ENCODE measurements at places on chromosomes 12 and 14.
A peak's percentile ranks its signal among the peaks of the same experiment; 100 is the strongest.

GRCh38 chr14:54803396-54803795 is 99.2 kb downstream of the GCH1 start:
- no peak for DNase-seq

GRCh38 chr12:52771088-52771487 is 6.1 kb downstream of the KRT76 start:
- DNase-seq, result no peak

DNA sequence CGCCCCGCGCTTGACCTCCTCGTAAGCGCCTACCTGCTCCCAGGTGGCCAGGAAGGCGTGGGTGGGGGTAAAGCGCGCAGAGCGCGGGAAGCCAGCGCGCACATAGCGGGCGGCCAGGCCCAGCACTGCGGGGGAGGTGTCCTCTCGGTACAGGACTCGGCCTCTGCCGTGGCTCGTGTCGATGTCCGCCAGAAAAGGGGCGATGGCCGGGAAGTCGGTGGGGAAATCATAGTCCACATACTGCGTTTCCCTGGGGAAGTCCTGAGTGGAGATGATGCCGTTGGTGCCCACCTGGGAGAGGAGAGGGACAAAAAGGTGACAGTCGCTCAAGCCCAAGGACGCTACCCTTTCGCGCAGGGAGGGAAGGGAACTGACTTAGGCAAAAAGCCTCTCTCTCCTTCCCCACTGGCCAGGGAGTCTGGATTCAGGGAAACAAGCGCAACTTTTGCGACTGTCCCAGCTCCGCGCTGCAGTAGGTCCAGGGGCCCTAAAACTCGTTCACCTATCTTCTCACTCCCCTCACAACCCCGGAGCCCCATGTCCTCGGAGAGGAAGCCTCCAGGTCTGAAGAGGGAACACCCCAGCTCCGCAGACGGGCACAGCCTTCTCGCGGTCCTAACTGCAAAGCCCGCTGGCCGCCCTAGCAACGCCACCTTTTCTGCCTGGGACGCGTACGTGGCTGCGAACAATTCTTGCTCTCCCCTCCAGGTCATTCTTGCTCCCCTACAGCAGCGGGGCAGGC is 815 bp downstream of the NID2 start:
- DNase-seq, result peak; percentile 26

GRCh38 chr14:103518422-103519042 is 4.1 kb downstream of the CKB start:
- peak; percentile 44 for DNase-seq

- no peak for DNase-seq
Observed at GRCh38 chr12:130695061-130695460, 21.0 kb downstream of the RIMBP2 start.

DNA sequence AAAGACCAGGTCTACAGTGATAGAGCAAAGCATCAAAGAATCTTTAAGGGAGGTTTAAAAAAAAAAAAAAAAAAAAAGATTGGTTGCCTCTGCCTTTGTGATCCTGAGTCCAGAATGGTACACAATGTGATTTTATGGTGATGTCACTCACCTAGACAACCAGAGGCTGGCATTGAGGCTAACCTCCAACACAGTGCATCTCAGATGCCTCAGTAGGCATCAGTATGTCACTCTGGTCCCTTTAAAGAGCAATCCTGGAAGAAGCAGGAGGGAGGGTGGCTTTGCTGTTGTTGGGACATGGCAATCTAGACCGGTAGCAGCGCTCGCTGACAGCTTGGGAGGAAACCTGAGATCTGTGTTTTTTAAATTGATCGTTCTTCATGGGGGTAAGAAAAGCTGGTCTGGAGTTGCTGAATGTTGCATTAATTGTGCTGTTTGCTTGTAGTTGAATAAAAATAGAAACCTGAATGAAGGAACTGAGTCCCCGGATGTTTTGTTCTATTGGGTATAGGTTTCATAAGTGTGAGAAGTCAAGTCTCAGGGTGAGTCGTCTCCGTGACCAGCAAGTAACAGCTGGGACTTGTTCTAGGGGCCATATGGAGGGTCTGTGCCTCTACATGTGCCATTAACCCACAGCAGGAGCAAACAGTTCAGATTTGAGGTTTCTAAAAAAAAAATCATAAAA is 9.3 kb downstream of the PEBP1 start:
- DNase-seq, result no peak

- DNase-seq, result no peak
Observed at GRCh38 chr14:37253905-37254304, 56.2 kb downstream of the MIPOL1 start.

- peak; percentile 48 for DNase-seq
Observed at GRCh38 chr12:105922670-105923102, 216.1 kb downstream of the NUAK1 start.

GRCh38 chr12:53824001-53824712 is 72.4 kb upstream of the CISTR start:
- no peak for DNase-seq

- DNase-seq, result no peak
Observed at GRCh38 chr12:15684896-15685658, 104.1 kb downstream of the EPS8 start.

DNA sequence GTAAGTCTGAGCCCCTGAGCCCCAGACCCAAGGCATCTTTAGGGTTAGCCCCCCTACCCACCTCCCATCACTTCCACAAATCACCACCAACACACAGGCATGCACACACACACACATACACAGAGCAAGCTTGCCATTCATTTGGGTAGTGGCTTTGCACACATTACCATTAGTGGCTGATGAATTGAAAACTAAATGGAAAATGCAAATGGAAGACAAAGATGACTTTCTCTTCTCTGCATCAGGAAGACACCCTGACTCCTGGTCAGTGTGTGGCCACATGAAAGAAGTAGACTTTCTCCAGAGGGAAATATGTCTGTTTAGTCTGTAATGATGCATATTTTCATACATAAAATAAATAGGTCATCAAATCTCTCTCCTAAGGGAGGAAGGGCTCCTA is 55.2 kb downstream of the CCDC60 start:
- no peak for DNase-seq

DNA sequence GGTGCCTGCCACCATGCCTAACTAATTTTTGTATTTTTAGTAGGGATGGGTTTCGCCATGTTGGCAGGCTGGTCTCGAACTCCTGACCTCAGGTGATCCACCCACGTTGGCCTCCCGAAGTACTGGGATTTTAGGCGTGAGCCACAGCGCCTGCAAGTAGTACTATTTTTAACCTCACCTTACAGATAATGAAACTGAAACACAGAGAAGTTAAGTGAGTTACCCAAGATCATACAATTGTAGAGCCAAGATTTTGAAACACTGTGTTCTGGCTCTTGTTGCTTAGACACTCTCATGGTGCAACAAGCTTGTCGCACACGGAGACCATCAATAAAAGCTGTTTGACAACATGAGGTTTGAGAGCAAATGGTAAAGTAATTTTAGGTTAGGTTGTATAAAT is 159.1 kb upstream of the LMNTD1 start:
- DNase-seq, result no peak

GRCh38 chr12:22986997-22987396 is 362.0 kb downstream of the ETNK1 start:
- no peak for DNase-seq

GRCh38 chr14:81127785-81128184 is 93.0 kb downstream of the GTF2A1 start:
- no peak for DNase-seq

DNA sequence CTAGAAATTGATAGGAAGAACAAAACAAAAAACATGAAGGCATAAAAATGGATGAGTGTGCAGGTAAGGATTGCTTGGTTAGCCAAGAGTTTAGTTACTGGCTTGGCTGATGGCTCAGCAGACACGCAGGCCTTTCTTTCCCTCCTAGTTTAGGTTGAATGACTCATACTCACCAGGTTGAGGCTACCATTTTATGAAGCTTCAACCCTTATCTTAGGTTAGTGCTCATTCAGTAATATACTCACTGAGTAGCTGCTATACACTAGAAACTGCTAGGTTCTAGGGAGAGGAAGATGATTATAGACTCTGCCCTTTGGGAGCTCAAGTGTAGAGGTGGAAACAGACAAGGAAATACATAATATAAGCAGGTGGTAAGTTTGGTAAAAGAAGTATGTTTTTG is 6.0 kb downstream of the P3H3 start:
- DNase-seq, result no peak

- no peak for DNase-seq
Observed at GRCh38 chr12:53098354-53098981, 1.0 kb downstream of the IGFBP6 start.

DNA sequence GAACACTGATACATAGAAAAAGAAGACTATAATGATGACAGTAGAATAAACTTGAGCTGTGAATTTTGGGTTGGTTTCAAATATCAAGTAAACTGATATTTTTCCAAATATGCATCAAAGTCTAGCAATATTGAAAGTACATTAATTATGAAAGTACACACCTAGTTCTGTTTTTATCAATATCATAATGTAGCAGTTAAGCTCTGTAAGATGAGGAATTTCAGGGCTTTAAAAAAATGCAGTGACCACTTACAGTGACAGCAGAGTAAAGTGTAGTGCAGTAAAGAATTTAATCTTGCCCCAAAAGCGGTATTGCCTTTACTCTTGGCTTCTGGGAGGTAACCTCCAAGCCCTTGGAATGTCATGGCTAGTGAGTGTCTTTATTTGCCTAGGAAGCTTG is 102.9 kb upstream of the ABCD2 start:
- DNase-seq, result no peak

- no peak for DNase-seq
Observed at GRCh38 chr14:22908601-22909000, 10.3 kb downstream of the RBM23 start.

GRCh38 chr12:124884587-124885438 is 21.1 kb upstream of the SCARB1 start:
- DNase-seq, result peak; percentile 50

DNA sequence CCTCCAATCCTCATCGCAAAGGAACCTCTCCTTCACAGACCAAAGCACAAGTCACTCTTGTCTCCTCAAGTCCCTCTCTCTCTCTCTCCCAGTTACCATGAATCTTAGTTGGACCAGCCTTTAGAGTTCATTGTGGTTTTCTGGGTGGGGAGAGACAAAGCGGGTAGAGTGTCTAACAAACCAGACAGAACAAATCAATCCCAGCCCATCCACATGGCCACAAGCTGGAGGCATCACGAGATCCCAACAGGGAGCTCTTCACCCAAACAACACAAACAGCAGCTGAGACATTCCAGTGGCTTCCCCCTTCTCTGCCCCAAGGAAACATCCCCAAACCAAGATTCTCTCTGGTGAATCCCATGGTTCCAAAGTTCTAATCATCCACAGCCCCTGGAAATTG is 22.4 kb downstream of the ACTN1 start:
- DNase-seq, result no peak

GRCh38 chr14:65170768-65171507 is 68.6 kb upstream of the MAX start:
- DNase-seq, result no peak

DNA sequence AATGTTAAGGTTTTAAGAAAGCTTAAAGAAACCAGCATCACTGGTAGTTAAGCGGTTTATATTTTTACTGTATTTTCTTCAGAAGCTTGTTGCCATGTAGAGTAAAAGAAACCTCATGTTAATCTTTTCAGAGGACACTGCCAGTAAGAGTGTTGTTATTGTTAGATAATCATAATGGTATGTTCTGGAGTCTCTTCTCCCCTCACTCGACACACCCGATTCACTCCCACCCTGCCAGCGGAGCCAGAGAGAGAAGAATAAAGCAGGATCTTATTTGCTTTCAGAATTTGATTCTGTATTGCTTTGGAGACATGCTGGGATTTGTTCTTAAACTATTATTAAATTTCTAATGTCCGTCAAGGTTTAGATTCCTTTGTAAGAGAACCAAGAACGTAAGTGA is 113.7 kb downstream of the SAMD4A start:
- DNase-seq, result no peak

- DNase-seq, result no peak
Observed at GRCh38 chr14:106207316-106207715, 680.9 kb downstream of the TMEM121 start.

GRCh38 chr12:2940564-2940963 is 18.6 kb upstream of the TEAD4 start:
- DNase-seq, result no peak

DNA sequence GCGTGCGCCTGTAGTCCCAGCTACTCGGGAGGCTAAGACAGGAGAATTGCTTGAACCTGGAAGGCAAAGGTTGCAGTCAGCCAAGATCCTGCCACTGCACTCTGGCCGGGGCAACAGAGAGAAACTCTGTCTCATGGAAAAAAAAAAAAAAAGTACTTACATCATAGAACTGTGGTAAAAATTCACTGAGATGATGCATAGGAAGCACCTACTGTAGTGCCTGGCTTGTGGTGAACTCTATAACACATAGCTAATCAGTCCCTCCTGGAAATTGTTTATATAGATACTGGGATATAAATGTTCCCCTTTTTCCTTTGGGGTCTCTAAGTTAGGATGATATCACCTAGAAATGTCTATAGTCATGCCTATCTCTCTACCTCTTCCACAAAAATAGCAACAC is 89.7 kb upstream of the CPM start:
- no peak for DNase-seq

DNA sequence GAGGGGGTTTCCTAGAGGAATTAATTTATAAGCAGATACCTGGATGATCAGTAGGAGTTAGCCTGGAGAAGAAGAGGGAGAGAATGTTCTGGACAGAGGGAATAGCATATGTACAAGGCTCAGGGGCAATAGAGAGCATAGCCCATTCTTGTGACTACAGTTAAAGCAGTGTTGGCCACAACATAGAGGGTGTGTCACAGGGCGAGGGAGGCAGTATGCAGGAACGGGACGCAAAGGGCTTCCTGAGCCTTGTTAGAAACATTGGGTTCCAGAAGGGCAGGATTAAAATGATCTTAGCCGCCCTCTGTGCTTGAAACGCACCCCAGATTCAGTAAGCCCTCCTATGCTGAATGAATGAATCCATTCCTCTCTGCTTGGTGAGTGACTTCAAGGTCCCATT is 142.2 kb upstream of the PWP1 start:
- DNase-seq, result no peak

- no peak for DNase-seq
Observed at GRCh38 chr12:23579257-23579656, 370.2 kb downstream of the SOX5 start.

- DNase-seq, result peak; percentile 5
Observed at GRCh38 chr14:30272848-30273832, 285.8 kb upstream of the G2E3 start.

GRCh38 chr12:119372540-119372939 is 38.0 kb downstream of the CCDC60 start:
- DNase-seq, result no peak

GRCh38 chr12:26122061-26122680 is 2.7 kb downstream of the BHLHE41 start:
- DNase-seq, result no peak

- DNase-seq, result no peak
Observed at GRCh38 chr12:99722690-99723486, 75.3 kb downstream of the GARIN6 start.
